ENCODE measurements at places on chromosomes 2 and 18. TPM values are rescaled to one million over a fixed set of nuclear protein-coding genes. Genes with fewer than 3 reads are reported as not detected.

The GRHL1 gene
- total RNA-seq, result 0.38 TPM

The VIL1 gene
- total RNA-seq, result not detected

The SERPINB3 gene
- not detected for total RNA-seq

The CD8A gene
- total RNA-seq, result not detected

GRCh38 chr18:23964282-23965238 lies 50.0 kb upstream of the TTC39C start:
- DNase-seq, result no peak

DNA sequence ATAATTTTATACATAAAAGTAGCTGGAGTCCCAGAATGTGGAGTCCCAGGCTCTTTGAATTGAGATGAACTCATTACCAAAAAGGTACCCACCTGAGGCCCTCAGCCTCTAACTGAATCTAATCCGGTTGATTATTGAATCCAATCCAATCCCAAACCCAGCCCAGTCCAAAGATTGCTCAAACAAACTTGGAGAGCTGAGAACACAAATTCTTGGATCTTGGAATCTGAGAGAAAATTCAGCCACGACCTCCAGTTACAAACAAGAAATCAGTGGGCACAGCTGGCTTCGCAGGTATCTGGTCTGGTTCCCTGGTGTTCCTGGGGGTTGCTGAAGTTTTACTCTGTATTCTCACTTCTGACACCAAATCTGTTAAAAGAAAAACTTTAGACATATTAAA lies 28.4 kb upstream of the RHOB start:
- no peak for DNase-seq

- DNase-seq, result no peak
Observed at GRCh38 chr2:189542145-189542882, 38.3 kb downstream of the SLC40A1 start.

DNA sequence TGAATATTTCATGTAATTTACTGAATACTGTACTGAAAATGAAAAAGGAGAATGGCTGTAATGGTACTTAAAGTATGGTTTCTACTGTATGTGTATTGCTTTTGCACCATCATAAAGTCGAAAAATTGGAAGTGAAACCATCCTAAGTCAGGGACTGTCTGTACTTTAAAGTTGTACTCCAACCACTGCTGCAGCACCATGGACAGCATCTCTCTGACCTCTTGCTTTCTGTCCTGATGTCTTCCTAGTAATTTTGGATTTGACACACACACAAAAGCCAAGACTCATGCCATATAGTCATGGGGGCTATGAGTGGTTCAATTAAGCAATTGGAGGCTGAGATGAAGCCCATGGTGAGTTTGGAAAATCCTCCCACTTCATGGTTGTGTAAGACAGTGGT lies 256.3 kb upstream of the PKDCC start:
- DNase-seq, result peak; percentile 50

GRCh38 chr18:36095936-36096519 lies 28.7 kb upstream of the RPRD1A start:
- peak; percentile 81 for DNase-seq

- DNase-seq, result peak; percentile 99
Observed at GRCh38 chr2:64359892-64360657, 93.9 kb upstream of the LGALSL start.
